ENCODE measurements at places on chromosomes 2 and 18.

DNA sequence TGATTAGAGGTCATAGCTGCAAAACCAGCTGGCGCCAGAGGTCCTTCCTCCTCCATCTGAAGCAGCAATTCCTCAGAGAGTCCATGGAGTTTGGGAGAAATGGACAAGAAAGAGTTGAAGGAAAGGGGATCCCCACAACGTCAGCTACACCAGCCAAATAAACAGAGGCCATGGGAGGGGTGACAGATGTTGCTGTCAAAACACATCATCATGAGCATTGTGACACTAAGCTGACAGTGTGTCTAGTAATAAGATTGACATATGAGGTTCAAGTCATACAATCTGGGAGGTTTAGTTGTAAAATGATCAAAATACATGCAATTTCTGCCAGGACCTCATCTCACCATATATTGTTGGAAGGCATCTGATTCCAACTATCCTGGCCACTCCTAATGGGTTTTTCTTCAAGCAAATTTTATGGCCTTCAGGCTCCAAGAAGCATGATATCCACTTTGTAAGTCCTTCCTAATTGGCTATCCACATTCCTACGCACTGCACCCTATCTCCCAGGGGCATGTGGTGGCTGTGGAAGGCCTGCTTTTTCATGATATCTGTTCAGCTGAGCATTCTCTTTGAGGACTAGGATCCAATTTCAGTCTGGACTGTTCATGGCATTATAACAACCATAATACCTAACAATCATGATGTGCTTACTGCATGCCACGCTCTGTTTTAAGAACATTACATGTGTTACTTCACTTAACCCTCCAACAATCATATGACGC lies 335.0 kb upstream of the ID2 start:
- DNase-seq, result no peak

- DNase-seq, result no peak
Observed at GRCh38 chr2:11187083-11187619, 31.9 kb downstream of the SLC66A3 start.

- DNase-seq, result no peak
Observed at GRCh38 chr2:240703417-240704341, 12.0 kb downstream of the AQP12A start.

- no peak for DNase-seq
Observed at GRCh38 chr2:47867205-47867604, 39.1 kb downstream of the FBXO11 start.

GRCh38 chr2:141994066-141994465 lies 136.8 kb downstream of the LRP1B start:
- DNase-seq, result no peak

GRCh38 chr2:242054406-242054805 lies 184.9 kb downstream of the RTP5 start:
- no peak for DNase-seq

DNA sequence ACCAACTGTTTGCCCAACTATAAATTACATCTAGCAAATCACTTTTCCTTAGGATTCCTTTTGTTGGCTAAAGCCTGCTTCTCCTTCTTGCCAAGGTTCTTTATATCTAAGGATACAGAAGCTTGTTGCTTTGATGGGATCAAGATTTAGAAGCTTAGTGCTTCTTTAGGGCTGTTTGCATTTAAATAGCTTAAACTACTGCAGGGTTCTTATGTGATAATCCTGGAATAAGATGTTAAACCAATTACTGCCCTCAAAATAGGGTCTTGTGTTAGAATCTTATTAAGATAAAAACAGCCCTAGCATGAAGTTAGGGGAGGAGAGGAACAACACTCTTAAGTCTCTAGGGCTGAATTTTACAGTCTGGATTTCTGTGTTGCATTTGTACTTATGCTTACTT lies 64.2 kb downstream of the KIF5C start:
- DNase-seq, result no peak

GRCh38 chr2:226123300-226123699 lies 676.3 kb downstream of the IRS1 start:
- no peak for DNase-seq

GRCh38 chr18:35029103-35029502 lies 12.1 kb upstream of the MAPRE2 start:
- DNase-seq, result no peak

DNA sequence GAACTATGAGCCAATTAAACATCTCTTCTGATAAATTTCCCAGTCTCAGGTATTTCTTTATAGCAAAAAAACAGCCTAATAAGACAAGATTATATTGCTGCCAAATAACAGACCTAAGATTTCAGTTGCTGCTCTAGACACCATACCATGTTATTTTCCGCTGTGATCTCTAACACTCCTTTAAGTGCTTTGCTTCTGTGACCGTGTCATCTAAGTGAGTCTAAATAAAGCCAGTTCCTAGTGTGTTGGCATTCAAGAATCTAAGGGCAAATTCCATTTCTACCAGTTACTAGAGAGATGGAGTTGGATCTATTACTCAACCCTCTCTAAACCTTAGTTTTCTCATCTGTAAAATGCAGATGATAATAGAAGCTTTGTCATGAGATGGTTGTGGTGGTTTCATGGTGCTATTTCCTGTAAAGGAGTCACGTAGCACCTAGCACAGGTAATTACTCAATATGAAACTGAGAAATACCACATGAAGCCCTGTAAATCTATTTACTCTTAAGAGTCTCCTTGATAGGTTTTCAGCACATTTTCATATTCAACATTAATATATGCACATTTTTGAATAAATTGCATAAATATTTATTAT lies 40.5 kb downstream of the SPHKAP start:
- DNase-seq, result no peak

DNA sequence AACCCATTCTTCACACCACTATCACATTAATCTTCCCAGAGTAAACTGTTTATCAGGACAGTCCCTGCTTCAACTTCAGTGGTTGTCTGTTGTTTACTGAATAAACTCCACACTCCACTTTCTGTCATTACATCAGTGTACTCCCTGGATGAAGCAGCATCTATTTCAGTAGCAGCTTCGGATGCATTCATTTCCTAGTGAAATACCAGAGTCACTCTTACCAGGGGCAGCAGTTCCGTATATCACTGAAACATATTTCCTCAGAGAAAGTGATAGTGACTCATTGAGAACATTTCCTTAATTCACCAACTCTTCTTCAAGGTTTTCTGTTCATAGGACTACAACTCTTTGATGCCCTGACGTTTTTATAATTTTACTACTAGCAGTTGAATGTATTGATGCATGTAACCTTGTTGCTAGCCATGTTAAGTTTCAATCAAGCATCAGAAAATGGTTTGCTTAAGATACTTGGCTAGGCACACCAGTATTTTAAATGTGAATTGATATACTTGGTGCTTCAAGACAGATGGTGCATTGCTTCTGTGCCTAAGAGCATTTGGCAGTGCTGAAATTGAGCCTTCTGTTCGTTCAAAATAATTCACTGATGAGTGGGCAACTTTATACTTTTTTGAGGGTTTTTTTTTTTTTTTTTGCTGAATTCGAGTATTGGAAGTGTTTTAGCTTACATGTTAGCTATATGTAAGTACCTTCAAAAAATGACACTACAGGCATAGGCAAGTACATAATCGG lies 92.3 kb downstream of the UBE2E3 start:
- no peak for DNase-seq

DNA sequence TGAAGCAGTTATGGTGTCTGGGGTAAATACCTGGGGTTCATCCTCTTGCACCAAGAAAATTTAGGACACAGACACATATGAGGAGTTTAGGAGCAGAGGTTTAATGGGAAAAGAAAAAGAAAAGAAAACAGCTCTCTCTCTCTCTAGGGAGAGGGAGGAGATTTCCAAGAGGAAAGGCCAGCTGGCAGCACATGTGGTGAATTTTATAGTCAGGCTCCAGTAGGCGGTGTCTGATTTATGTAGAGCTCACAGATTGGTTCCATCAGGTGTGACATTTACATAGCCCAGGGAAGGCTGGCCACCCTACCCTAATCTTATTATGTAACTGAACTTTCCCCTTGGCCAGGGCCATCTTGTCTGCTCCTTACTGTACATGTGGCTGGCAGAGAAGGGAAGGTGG lies 297.5 kb upstream of the RGPD4 start:
- no peak for DNase-seq

GRCh38 chr2:184004948-184005672 lies 593.2 kb upstream of the ZNF804A start:
- no peak for DNase-seq

DNA sequence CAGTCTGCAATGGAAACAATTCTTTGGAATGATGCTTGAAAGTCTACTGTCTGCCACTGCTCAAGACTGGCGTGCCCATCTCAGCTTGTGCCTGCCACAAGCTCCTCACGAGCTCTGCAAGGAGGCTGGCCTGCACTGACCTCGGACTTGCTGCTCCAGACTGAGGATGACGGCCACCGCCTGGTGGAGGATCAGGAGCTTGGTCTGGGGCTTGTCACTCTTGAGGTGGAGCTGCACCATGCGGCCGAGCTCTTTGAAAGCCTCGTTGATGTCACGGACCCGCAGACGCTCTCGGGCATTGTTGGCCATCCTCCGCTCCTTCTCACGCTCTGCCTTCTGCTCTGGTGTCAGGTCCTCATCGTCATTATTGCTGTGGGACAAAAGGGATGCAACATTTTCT lies 269.4 kb upstream of the CCDC68 start:
- no peak for DNase-seq

DNA sequence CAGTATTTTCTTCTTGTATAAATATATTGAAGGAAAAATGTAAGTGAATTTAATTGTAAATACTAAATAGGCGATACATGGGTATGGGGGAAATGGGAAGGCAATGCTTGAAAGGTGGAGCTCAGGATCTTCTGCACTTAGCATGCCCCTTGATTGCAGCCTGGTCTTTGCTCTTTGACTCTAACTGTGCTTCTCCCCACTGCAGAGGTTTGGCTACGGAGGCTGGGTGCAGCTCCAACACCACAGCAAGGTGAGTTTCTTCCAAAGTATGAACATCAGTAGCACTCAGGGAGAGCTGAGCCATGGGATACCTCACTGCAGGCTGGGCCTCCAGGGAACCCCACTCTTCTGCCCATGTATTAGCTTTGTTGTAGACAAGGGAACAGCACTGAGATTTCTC lies 6.6 kb downstream of the ACMSD start:
- no peak for DNase-seq

DNA sequence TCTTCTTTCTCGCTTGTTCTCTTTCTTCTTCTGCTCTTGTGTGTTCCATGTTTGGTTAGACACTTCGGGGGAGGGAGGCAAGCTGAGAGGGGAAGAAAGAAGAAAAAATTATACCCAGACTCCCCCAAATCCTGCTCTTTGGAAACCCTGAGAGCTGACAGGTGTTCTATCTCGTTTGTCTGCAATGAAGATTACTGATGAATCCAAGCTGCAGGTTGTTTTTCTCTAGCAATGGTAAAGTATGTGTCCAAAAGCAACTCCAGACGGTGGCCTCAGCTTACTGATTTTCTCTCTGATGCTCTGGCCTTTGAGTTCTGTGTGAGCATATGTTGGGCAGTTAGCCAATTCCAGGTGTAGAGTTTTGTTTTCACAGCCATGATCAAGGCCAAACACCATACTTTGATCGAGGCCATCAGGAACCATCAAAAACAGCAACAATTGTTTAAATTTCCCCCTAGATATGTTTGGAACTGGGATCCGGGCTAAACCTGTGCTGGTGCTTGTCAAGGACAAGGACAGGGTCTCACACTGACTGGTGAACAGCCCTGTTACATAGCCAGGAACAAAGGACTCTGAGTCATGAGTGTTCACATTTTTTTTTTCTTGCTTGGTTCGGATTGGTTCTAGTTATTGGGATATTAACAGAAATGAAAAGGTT lies 142.0 kb downstream of the PRKCE start:
- no peak for DNase-seq

DNA sequence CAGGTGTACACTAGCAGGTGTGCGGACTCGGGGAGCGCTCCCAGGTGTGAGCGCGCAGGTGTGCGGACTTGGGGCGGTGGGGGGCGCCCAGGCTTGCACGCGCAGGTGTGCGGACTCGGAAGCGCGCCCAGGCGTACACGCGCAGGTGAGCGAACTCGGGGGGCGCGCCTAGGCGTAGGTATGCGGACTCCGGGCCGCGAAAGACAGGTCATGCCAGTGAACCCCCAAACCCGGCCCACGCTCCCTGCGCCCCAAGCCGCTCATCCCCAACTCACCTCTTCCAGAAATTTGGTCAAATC lies 342 bp downstream of the CYB5A start:
- DNase-seq, result no peak

Measured in activated gamma-delta T cell treated with anti-CD3 and anti-CD28 coated beads, Interleukin-2, amount 50 U/mL, for 16 hours (primary cell).